Kasumi-1 (cell line): ENCODE measurements at places on chromosomes 1 and 21.

DNA sequence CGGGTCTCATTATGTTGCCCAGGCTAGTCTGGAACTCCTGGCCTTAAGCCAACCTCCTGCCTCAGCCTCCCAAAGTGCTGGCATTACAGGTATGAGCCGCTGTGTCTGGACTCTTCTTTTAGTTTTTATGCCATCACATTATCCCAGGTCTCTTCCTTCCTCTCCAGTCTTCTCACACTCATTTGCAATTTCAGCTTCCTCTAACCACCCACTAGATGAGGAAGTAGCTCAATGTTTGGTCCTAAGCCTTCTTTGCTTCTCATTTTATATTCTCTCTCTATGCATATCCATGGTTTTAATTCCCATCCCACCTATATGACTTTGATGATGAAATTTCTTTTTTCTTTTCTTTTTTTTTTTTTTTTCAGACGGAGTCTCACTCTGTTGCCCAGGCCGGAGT lies 3.1 kb upstream of the ZBTB8A start:
- DNase-seq = peak; percentile 91

DNA sequence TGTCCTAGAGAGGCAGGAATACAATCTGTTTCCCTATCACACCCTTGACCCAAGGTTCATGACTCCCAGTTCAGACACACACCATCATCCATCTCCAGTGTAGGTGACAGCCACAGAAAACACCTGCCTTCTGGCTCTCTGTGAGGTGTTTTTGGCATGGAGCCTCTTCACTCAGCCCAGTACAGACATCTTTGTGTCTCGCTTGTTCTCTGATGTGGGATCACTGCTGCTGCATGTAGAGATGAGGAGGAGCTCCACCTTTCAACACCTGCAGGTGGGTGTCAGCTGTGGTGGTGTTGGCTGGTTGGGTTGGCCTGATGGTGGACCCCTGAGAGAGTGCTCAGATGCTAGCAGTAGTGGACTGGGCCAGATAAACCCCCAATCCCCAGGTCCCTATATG lies 916.7 kb upstream of the B3GALT2 start:
- DNase-seq = no peak

- no peak for DNase-seq
Observed at GRCh38 chr1:153963850-153964331, 554 bp upstream of the SLC39A1 start.

- DNase-seq = no peak
Observed at GRCh38 chr21:15332572-15332971, 267.8 kb upstream of the NRIP1 start.

DNA sequence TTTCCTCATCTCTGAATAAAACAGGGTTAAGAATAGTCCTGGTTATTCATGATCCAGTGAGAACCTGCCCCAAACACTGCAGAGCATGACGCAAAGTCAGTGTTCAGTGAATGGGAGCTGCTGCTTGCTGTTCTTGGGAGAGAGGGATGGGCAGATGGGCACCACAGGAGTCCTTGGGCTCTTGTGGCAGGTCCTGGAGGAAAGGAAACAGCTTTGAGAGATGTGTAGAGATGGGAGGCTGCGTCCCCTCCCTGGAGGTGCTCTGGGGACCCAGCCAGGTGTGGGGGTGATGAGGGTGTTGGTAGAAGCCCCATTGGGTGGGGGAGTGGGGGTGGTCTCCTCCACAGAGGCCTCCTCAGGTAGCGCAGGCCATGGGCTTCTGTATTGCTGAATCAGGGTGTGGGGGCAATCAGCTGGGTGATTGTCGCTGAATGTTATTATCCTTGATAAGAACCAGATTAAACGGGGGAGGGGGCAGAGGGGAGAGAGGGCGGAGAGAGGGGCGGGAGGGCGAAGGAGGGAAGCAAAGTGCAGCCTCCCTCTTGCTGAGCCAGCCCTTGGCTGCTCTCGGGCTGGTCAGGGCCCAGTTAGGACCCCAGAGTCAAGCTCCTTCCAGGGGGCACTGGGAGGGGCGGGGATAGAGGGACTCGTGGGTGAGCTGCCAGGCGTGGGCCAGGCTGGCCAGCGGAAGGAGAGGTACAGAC lies 22.9 kb upstream of the CASZ1 start:
- no peak for DNase-seq

DNA sequence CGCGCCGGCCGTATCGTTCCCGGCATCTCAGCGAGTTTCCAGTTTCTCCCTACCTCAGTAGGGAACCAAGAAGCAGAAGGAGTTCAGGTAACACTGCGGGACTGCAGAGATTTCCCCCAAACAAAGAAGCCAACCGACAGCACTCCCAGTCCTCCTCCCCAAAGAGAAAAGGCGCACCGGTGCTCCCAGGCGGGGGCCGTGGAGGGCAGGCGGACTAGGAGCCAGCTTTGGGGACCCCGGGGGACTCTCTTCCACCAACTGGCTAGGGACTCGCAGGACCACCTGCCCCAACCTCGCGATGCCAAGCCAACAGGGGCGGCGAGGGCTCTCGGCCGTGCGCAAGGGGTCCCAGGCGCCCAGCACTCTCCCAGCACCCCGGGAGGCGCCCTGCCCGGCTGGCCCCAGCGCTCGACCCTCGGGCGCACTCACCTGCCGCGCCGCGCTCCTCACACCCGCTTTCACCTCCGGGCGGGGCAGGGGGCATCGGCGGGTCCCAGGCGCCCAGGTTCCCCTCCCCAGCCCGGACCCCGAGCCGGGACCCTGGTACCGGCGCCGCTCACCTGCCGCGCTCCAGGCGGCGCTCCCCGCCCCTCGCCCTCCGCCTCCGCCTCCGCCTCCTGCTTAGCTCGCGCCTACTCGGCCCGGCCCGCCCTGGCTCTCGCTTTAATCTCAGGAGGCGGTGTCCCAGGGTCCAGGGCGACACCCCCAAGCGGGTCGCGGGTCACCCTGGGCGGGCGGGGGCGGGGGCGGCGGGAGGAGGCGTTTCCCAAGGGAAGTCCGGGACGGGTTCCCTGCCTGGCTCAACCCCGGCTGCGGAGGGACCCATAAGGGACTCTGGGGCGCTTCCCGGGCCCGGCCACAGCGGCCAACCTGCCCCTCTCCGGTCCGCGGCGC lies at the start of gene TMPRSS2:
TSS of gene TMPRSS2 (minus strand) at position 638 of the 894 bp plus-strand sequence. CDS start 10,025 bp downstream, outside the sequence.
- DNase-seq = no peak

DNA sequence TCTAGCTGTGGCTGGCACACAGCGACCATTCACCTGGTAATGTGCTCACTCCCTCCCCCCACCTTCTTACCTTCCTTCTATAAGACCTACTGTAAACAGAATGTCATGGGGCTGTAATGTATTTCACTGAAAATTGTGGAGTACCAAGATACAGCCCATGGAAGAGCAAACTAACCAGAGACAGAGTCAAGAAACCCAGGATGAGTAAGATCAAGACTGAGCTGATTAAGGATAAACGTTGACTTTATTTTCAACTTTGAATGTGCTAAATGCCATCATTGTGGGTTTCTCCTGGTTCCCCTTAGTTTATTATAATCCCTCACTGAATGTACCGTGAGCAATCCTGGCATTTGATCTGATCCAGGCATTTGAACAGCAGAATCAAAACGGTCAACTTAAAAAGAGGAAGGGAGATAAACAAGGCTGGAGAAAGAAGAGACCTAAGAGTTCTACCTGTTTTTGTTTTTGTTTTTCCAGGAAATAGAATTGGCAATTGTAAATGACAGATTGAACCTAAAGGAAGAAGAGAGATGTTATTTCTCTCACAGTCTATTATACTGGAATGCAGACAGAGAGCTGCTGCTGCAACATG lies 16.1 kb upstream of the ATP1B1 start:
- no peak for DNase-seq

DNA sequence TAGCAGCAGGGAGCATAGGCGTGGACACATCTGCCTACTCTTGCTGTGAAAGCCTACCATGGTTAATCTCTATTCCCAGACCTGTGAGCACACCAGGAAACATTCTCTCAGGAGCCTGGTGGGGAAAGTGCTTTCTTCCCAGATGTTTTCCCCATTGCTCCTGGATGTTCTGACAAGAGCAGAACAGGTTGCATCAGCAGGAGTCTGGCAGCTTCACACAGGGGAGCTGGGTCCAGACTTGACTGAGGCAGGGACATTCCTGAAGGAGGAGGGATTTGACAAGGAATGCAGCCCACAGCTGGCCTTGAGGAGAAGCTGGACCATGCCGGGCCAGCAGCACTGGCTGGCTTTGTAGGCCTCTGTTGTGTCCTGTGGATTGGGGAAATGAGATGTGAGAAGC lies 21.0 kb upstream of the ARTN start:
- no peak for DNase-seq

- no peak for DNase-seq
Observed at GRCh38 chr1:64231153-64231552, 27.7 kb downstream of the UBE2U start.

- DNase-seq = no peak
Observed at GRCh38 chr1:166808952-166809351, 30.3 kb upstream of the POGK start.

GRCh38 chr1:224432146-224432545 lies 2.5 kb downstream of the WDR26 start:
- DNase-seq = peak; percentile 25

DNA sequence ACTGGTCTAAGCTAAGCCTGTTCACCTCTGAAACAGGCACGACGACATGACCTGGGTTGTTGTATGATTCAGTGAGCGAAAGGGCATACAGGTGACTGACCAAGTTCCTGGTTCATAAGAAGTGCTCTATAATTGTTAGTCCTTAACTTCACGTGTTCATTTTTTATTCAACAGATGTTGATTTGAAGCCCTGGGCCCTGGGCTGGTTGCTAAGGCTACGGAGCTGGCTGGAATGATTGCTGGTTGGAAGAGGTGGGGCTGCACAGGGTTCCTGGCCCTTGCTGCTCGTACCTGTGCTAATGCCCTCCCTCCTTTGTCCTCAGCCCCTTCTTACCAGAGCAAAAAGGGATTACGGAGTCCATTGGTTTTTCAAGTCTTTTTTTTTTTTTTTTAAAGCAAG lies 111.3 kb upstream of the CSF3R start:
- DNase-seq = no peak

GRCh38 chr1:9346566-9346965 lies 53.9 kb downstream of the SPSB1 start:
- no peak for DNase-seq

DNA sequence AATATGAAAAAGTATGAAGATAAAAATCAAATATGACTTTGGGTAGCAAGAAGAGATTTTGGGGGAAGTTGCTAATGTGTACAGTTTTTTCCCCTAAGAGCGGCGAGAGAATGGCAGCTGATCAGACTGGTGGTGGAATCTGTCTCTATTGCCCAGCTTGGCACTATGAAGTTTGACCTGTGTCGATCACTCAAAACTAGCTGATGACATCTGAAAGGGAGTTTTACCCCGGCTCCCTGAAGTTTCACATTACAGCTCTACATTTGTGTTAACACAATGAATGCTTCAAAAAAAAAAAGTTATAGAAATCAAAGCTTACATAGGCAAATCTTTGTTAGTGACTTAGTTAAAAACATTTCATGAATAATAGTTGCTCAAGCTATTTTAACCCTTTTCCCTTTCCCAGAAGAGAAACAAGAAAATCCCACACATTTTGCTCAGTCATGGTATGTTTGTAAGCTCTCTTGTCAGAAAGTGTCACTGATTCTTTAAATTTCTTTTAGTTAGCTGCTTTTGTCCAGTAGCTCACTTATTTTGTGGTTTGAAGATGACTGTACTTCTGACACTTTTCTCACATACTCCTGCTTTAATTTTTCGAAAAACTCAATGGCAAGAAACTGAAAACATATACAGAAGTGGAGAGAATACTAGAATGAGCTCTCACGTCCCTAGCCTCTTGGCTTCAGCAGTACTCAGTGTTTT lies 41.3 kb downstream of the DYRK1A start:
- no peak for DNase-seq

- no peak for DNase-seq
Observed at GRCh38 chr21:16634515-16634914, 878.3 kb upstream of the CXADR start.

DNA sequence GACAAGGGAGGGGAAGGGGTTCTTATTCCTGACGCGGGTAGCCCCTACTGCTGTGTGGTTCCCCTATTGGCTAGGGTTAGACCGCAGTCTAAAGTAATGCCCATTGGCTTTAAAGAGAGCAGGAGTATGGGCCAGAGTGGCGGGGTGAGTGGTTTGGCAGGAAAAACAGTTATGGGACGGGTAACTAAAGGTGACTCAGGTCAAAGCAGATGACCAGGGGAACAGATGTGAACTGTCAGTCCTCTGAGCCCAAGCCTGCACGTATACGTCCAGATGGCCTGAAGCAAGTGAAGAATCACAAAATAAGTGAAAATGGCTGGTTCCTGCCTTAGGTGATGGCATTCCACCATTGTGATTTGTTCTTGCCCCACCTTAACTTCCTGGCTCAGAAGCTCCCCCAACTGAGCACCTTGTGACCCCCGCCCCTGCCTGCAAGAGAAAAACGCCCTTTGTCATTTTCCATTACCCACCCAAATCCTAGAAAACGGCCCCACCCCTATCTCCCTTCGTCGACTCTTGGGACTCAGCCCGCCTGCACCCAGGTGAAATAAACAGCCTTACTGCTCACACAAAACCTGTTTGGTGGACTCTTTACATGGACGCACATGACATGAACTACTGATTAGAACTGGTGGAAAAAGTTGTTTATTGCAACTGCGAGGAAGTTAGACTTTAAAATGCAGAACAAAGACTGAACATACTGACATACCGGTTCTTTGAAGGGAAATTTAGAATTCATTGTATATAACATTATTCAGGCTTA lies 758 bp upstream of the ATAD3B start:
- DNase-seq = peak; percentile 39

GRCh38 chr1:237701534-237701933 lies 189.2 kb downstream of the ZP4 start:
- no peak for DNase-seq

- peak; percentile 77 for DNase-seq
Observed at GRCh38 chr1:206685769-206686477, 1.2 kb downstream of the MAPKAPK2 start.

- DNase-seq = no peak
Observed at GRCh38 chr1:169196161-169196560, 89.7 kb downstream of the ATP1B1 start.

DNA sequence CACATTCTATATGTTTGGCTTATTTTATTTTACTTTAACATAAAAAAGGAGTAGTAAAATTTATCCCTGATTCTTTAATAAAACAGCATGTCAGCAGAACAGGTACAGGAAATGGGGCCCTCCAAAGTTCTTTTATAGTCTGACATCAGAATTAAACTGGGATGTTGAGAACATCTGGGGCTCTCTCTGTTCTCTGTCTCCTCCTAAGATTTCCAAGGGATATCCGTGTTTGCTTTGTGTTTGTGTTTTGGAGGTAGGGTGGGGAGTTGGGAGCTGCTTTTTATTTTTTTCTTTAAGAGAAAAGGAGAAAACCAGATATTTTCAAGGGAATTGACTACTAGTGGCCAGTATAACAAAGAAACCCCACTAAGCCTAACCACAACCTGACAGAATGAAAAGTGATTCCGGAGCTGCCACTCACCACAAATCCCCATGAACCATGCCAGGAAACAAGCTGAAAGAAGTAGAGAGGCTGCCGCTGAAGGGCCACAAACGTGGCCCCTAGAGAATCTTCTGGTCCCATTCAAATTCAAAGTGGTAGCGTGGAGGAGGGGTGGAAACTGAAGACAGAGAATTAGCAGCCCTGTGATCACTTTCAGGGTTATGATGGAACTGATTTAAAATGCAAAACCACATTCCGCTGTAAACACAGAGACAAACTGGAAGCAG lies 369.6 kb upstream of the ADGRL2 start:
- no peak for DNase-seq

DNA sequence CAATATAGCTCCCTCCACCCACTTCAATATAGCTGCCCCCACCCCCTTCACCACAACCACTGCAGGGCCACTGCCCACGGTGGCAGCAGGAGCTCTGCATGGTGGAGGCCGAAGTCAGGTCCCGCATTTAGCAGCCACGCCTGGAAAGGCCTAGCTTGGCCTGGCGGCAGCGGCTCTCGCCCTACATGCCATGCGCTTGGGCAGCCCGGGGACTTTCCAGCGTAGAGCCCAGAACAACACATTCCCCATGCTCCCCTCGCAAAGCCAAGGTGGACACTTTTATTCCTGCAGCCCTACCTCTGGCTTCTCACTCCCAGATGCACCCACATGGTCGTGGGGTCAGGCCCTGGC lies 37.1 kb downstream of the LHX4 start:
- DNase-seq = no peak
